ENCODE measurements at places on chromosomes 3 and 15. TPM values are rescaled to one million over a fixed set of nuclear protein-coding genes. Genes with fewer than 3 reads are reported as not detected.

Gene CLN6
- 7.6 TPM for total RNA-seq

Gene PLA2G4F
- not detected for total RNA-seq

Gene HEG1
- total RNA-seq = 6.6 TPM

Gene FBXL2
- total RNA-seq = 70.8 TPM

Gene GATA2
- 0.31 TPM for total RNA-seq

Gene RPUSD3
- 20.9 TPM for total RNA-seq

Gene PTH1R
- 2.3 TPM for total RNA-seq

Gene CISH
- 0.16 TPM for total RNA-seq

Gene CFAP91
- total RNA-seq = 6.4 TPM

Gene MLF1
- 30.3 TPM for total RNA-seq

Gene MESP2
- not detected for total RNA-seq

Gene CCR3
- not detected for total RNA-seq

Gene SAMMSON
- total RNA-seq = 0.47 TPM

- no peak for DNase-seq
These were observed 36.7 kb upstream of the PLCL2 start for GRCh38 chr3:16848007-16848406.

DNA sequence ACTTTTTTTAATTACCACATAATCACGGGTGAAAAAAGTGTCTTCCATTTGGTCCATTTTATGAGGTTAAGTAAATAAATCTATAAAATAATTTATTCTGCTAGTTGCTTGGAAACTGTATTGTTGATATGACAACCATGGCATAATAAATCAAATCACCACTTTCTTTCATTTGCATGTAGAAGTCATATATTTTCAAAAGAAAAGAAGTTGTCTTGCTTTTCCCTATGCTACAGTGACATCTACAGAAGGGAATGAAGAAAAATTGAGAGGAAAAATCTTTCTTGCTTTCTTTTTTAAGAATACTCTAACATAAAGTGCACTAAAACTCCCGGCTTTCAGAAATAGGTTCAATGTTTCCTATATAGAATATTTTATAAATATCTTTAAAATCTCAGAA is 228.5 kb downstream of the ZBBX start:
- DNase-seq = no peak

DNA sequence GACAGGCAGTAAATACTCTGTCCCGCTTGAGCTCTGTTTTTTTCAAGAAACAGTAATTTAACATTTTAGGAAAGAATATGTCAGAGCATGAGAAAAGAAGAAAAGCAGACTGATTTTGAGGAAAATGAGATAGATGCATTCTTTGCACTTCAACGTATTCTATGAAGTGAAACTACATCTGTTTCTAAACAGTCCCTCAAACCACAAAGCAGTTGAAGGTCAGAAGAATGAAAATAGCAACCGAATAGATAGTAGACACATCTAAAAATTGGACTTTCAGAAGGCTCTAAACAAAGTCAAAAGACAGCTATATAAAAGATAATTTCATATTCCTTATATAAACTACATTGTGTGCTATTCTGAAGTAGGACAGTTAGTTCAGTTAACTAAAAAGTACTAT is 172.6 kb upstream of the LRRC3B start:
- no peak for DNase-seq

GRCh38 chr3:34864011-34864410 is 775.3 kb upstream of the ARPP21 start:
- no peak for DNase-seq

DNA sequence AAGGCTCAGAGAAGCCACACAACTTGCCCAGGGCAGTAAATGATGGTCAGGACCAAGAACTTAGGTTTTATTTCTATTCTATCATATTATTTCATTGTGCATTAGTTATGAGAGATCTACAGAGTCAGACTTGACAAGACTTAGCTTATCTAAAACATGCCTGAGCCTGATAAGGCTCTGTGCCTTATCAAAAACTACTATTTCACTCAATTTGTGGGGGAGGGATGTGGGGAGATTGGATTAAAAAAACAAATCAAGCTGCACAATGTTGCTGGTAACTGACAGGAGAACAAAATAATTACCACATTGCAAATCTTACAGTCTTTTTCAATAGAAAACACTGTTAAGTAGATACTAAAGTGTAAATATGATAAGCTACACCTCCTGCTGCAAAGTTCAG is 16.0 kb downstream of the HACD2 start:
- no peak for DNase-seq

- no peak for DNase-seq
These were observed 184.4 kb downstream of the PEX5L start for GRCh38 chr3:179852142-179852905.

GRCh38 chr3:2921903-2922302 is 188.3 kb downstream of the IL5RA start:
- DNase-seq = no peak

GRCh38 chr3:189551007-189551406 is 80.2 kb upstream of the TP63 start:
- no peak for DNase-seq

GRCh38 chr3:142808103-142808917 is 80.6 kb downstream of the PCOLCE2 start:
- DNase-seq = no peak

GRCh38 chr3:156826144-156826895 is at the start of gene LEKR1:
LEKR1 (plus strand) TSS chr3:156826353; CDS start chr3:156829330, 2,977 bp downstream.
- peak; percentile 73 for DNase-seq

- no peak for DNase-seq
These were observed 116.2 kb downstream of the CHSY1 start for GRCh38 chr15:101135532-101136166.

- DNase-seq = no peak
These were observed 1515.7 kb downstream of the SI start for GRCh38 chr3:163562625-163563024.

DNA sequence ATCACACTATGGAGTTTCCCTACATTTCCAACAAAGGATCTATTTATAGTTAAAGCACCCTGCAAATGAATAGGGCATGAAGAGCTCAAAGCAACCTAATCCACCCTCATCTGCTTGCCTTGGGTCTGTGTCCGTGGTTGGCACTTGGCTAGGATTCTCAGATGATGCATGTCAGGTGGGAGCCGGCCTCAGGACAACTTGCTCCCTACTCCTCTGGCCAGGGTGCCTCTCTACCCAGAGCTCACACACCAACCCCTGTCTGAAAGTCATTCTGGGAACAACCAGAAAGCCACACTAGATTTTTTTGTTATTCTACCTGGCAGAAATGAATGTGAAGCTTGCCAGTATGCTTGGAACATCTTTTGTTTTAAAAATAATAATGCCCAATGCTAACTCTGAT is 13.2 kb downstream of the ARHGEF3 start:
- no peak for DNase-seq

DNA sequence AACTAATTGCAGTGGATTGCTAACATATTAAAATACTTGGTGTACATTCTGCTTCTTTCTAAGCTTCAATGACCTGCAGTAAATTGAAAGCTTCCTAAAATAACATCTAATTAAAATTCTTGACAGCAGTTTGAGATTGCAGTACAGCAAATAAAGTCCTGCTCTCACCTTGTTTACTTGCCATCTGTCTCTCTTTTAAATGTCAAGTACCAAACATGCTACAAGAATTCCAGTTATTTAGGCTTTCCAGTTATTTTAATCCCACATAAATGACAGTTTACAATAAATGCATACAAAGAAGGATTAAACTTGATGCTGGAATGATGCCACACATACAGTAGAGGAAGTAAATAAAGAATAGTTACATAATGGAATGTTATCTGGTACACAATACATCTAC is 33.2 kb downstream of the CBLB start:
- no peak for DNase-seq

DNA sequence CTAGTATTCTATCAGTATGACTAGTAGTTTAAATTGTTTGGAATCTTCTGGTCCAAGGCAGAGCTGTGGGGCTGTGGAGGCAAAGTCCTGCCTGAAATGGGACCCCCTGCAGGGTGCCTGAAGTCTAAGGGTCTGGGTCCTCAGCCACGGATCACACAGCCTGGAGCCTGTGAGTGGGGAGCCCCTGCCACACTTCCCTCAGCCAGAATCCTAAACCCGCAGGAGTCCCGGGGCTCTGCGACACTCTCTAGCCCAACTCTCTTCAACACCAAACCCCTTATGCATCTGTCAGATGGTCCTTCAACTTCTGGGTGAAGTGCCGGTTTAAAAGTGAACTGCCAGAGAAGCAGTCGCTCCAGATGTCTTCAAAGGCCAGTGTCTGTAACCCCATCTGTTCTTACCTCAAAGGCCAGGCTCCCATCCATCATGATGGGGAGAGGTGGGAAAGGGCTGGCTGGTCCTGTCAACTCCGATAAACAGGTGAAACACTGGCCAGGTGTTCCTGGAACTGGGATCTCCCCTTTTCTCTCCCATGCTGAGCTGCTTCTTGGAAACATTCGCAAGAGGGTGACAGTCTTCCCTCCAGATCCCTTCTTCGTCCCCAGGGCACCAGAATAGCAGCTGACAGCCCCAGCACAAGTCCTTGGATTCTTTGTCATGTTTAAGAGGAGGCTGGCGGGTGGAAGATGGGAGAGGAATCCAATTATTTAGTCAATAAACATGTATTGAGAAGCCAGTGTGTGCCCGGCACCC is 45.6 kb downstream of the CPN2 start:
- no peak for DNase-seq

- no peak for DNase-seq
These were observed 89.4 kb downstream of the EFL1 start for GRCh38 chr15:82173108-82173507.

GRCh38 chr15:36622197-36622795 is 42.9 kb downstream of the CDIN1 start:
- DNase-seq = no peak
